NCI-H1092 treated with DMSO at 0.1 percent for 48 hours (cell line): ENCODE measurements at places on chromosomes 5 and 9.

DNA sequence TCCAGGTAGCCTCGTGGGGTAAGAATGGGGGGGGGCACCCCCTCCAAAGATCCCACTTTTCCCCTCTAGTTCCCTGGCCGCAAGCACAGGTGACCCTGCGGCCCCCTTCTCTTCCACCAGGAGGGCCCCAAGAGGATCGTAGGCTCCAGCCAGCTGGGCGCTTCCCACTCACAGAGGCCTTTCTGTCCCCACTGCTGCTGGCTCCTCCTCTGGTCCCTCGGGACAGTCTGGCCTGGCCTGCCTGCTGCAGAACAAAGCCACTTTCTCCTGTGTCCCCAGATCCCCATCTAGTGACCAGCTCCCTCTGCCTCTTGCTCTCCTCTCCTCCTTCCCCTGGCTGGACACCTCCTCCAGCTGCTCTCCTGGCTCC lies 534 bp upstream of the SAPCD2 start:
- DNase-seq: peak; percentile 75

DNA sequence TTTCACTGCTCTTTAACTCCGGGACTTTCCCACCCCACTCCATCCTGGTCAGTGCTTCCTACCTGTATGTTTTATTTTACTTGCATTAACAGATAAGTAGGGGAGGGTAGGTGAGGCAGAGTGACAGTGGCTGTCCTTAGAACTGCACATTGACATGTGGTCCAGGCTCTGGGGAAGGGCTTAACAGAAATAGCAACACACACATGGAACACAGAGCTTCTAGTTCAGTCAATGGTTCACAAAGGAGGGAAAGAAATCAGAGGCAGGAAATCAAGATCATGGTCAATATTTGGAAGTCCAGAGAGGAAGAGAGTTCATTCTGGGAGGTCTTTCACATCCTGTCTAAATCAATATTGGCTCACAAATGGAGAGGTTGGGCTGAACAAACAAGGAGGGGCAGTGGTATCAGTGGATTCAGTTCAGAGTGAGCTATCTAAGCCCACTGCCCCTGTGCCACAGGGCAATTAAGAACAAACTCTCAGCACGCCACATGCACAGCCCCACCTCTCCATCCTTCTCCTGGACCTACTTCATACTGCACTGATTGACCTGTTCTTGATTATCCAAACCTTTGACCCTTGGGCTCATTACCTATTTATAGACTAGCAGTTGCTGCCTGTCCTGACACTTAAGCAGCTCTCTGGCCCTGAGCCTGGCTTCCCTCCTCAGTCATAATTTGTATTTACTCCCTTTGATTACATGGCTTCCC lies 6.2 kb upstream of the VPS13A start:
- peak; percentile 85 for DNase-seq

DNA sequence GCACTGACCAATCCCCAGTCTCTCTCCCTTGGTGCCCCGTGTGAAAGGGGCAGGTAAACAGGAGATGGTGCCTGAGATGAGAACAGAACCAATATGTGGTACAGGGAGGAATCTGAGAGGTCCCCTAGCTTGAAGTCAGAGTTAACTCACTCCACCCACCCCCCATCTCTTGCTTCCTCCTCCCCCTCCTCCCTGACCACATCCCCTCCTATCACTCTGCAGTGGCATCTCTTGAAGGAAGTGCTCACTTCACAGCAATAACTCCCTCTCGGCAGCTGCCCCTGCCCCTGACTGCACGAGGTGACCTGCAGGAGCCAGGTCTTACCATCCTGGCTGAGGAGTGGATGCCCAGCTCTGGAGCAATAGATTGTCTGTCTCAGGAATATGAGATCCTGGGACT lies 224.0 kb downstream of the GAS1 start:
- DNase-seq: no peak

GRCh38 chr9:96219026-96219899 lies 82.7 kb downstream of the HSD17B3 start:
- peak; percentile 37 for DNase-seq

DNA sequence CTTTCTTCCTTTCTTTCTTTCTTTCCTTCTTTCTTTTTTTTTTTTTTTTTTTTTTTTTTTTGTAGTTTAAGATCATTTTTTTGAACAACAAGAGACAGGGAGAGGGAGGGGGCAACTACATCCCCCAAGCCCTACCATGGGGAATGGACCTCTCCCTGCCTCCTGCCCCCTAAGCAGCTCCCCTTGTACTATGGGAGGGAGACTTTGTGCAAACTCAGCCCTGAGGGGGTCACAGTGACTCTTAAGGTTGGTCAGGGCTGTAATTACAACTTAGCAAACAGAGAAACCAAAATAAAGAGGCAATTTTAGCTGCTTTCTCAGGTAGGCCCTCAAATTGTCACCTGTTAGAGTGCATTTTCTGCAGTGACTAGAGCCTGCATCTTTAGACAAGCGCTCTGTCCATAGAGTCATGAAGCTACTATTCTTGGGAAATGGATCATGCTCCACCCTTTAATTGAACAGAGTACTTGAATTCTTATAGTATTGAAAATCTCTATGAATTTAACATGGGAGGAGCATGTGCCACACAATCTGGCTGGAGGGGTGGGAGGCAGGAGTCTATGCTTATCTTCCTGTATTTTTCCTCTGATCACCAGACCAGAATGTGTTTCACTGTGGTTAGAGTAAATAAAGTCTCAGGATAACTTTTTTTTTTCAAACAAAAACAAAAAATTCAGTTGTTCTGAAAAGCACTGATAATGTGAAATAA lies 24.3 kb upstream of the PIK3R1 start:
- no peak for DNase-seq

- DNase-seq: no peak
Measured at GRCh38 chr5:15864536-15865215, 314.9 kb downstream of the MARCHF11 start.

GRCh38 chr9:123150708-123151503 lies 117.4 kb downstream of the GPR21 start:
- no peak for DNase-seq

- DNase-seq: no peak
Measured at GRCh38 chr5:1044117-1044516, 35.5 kb downstream of the NKD2 start.

DNA sequence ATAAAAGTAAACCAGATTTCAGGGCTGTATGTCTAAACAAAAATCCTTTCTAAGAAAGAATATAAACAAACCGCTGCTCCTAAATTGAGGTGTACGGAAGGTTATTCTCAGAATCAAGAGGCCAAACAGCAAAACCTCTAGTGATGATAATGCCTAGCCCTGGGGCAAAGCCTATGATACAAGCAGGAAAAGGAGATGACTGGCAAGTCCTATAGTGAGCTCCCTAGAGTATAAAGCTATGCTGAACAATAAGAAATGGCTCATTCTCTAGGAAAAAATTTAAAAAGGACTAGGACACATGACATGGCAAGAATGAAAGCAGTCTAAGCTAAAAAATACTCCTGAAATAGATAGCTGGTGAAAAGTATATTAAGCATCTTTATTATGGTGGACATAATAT lies 187.1 kb downstream of the BNC2 start:
- no peak for DNase-seq

DNA sequence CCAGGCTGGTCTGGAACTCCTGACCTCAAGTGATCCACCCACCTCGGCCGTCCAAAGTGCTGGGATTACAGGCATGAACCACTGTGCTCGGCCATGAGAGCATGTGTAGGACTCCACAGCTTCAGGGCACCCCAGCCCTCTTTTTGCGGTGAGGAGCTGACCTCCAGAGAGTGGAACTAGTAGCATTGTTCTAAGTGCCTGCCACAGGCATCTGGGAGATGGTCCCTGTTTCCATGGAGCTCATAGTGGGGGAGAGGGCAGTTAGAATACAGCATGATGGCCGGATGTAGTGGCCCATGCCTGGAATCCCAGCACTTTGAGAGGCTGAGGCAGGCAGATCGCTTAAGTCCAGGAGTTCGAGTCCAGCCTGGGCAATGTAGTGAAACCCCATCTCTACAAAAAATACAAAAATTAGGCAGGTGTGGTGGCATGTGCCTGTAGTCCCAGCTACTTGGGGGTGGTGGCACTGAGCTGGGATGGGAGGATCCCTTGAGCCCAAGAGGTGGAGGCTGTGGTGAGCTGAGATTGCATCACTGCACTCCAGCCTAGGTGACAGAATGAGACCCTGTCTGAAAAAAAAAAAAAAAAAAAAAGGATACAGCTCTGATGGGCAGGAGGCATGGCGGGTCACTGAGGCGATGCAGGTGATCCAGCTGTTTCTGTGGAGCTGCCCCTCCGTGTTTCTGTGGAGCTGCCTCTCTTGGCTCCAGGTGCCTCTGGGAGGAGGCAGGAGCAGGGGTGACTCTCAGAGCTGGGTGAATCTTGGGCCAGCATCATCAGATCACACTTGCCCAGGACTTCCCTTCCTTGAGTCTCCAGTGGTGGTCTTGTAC lies 4.2 kb downstream of the ASS1 start:
- DNase-seq: no peak

DNA sequence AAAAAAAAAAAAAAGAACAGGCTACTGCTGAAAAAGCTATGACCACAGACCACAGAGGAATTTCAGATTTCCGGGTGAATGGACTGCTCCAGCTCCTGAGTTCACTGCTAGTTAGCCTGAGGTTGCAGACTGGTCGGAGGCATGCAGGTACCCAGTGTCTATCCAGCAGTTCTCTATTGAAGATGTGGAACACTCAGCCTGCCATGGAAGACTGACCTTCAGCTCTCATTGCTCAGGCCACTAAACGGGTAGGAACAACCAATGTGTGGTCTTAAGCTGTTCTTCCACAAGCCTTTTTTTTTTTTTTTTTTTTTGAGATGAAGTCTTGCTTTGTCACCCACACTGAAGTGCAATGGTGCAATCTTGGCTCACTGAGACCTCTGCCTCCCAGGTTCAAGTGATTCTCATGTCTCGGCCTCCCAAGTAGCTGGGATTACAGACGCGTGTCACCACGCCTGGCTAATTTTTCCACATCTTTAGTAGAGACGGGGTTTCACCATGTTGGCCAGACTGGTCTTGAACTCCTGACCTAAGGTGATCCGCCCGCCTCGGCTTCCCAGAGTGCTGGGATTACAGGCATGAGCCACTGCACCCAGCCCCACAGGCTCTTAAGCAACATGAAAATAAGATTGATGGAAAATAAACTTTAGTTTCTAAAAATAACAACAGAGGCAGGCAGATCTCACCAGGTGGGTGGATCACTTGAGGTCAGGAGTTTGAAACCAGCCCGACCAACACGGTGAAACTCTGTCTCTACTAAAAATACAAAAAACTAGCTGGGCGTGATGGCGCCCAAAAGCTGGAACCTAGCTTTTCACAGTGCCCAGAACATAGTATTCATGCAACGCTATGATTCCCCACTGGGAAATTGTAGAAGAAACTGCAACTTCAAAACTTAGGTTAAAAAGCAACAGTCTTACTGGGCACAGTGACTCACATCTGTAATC lies 20.0 kb upstream of the NPM1 start:
- DNase-seq: no peak

- no peak for DNase-seq
Measured at GRCh38 chr9:136539427-136540421, 6.1 kb downstream of the NOTCH1 start.

DNA sequence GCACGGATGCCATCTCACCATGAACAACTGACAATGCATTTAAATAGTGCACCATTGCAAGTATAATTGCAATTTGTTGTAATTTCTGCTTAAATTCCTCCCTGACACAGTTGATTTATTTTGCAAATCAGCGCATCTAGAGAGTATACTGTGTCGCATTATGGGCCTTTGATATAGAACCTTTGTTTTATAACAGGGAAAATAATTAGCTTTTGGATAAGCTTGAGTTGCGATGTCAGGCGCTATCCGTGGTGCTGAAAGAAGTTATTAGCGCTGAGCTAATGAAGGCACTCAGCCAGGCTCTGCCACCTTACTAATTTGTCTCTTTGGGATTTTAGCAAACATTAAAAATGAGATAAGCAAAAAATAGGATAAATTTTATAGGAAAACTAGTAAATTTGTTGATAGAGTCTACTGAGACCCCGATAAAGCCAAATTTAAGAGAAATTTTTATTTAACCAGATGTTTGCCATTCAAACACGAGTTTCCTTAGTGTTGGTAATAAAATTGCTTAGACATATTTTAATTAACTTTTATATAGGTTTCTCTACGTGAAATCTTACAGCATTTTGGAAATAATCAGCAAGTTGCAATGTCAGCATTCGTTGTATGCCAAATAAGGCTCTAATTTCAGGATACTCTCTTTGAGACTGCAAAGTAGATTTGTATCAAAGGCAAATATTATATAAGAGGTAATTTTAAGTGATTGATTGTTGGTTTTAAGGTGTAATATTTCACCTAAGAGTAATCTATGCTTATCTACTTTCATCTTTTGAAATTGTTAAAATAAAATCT lies 355.5 kb downstream of the TLR4 start:
- DNase-seq: no peak

DNA sequence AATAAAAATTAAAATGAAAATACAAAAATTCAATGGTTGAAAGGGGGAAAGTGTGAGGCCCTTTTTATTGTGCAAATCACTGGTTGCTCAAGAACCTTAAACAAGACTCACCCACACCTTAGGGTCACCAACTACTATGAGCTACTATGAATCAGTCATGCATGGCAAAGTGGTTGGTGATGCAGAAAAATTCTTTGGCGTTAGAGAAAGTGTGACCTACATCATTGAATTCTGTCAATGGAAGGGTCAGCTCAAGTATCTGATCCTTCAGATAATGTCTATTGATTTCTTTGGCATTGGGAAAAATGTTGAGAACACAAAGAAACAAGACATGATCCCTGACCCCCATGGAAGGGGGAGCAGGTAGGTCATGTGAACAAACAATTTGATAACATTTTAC lies 149.7 kb upstream of the ADCY2 start:
- no peak for DNase-seq

- DNase-seq: no peak
Measured at GRCh38 chr9:131951155-131951554, 128.5 kb downstream of the MED27 start.

DNA sequence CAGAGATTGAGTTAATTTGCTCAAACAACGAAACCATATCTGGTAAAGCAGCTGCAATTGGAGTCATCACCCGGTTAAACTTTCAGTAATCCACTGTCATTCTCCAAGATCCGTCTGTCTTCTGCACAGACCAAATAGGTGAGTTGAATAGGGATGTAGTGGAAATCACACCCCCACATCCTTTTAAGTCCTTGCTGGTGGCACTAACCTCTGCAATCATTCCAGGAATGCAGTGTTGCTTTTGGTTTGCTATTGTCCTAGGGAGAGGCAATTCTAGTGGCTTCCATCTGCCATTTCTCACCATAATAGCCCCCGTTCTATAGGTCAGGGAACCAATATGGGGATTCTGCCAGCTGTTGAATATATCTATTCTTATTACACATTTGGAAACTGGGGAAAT lies 14.6 kb upstream of the BTF3 start:
- no peak for DNase-seq

- DNase-seq: no peak
Measured at GRCh38 chr9:4180907-4181605, 118.8 kb downstream of the GLIS3 start.

DNA sequence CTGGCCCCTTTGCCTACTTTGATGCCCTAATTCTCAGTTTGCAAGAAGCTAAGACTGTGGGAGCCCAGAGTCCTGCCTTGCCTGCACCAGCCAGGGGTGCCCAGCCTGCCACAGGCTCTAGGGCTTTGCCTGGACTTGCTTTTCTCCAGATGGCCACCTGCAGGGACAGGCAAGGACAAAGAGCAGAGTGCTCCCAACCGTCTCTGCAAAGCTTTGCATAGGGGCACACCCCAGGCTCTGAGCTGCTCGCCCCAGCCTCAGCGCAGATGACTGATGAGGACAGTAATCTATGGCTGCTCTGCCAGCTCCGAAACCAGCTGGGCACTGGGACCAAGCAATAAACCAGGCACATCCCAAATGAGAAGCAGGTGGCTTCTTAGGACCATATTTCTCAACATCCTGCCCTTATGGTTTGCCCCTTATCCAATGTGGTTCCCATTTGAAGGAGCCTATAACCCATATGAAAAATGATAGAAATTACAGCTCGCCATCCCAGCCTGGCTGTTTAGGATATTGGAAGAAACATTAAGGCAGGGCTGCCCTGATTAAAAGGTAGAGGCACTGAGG lies 25.4 kb upstream of the TCF7 start:
- DNase-seq: no peak
